ENCODE measurements at places on chromosomes 11 and 22. TPM values are rescaled to one million over a fixed set of nuclear protein-coding genes. Genes with fewer than 3 reads are reported as not detected.

OR52I1 gene
- not detected for total RNA-seq

ADORA2A gene
- total RNA-seq: 2.5 TPM

CARD18 gene
- total RNA-seq: not detected

CHRM1 gene
- total RNA-seq: 0.98 TPM

TMPRSS6 gene
- total RNA-seq: 0.56 TPM

ZBTB3 gene
- 11.5 TPM for total RNA-seq

RFPL1 gene
- not detected for total RNA-seq

LRFN4 gene
- 46.3 TPM for total RNA-seq

SLC22A8 gene
- total RNA-seq: not detected

GAS2 gene
- 2.5 TPM for total RNA-seq

- DNase-seq: no peak
These were observed 50.5 kb downstream of the IGSF9B start for GRCh38 chr11:133906241-133906640.

DNA sequence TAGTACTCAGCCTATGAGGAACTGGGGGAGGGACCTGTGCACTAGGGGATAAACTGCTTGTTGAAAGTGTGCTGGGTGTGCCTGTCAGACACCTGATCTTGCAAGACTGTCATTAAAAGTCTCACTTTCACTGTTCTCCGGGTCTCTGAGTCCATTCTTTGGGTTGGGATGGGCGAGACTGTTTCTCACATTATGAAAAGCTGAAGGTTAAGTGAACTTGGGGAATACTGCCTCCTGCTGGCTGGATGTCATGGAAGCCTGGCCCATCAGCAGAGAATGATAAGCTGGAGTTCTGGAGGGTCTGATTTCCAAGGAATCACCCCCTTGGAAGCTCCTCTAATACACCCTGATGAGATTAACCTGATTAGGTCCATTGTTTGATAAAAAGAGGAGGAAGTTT, 9.0 kb upstream of the VPREB1 start:
- DNase-seq: no peak

DNA sequence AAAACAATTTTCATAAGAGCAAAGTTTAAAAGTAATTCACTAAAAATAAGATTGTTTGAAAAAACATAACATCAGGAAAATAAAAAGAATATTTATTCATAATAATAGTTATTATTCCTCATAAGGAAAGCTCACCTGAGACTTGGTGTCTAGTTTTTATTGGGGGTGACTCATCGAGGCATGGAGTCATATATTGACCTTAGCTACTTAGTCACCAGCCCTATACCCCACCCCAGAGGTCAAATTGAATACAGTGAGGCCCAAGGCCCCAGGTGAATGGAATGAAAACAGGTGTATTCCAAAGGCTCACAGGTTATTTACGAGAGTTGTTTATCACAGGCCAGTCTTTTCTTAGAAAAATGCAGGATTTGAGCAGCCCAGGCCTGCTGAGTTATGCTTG, 36.9 kb downstream of the CNTF start:
- DNase-seq: no peak

DNA sequence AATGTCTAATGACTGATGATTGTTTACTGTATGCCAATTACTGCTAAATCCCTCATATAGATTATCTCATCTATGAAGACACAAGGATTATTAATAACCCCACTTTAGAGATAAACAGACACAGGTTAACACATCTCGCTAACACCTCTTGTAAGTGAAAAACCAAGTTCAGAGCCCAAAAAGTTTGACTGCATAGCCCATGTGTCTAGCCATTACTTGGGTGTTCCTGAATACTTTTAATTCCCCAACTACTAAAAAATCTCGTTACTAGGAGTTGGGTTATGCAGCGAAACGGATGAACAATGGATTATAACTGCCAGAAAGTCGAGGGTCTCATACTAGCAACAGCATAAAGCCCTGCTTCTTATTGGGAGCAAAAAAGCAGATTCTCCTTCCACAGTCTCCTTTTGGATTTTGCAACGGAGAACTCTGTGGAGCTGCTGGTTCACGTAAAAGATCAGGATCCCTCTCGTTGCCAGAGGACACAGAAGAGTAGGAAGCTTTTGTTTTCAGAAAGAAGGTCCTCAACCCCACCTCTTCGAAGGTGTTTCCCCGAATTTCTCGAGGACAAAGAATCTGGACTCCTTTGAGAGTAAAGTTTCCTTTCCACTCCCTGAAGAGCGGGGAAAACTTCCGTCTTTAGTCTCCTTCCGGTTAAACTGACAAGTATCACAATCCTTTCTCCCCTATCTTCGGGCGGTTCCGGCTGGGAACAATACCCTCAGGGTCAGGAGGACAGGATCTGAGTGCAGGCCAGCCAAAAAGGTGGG, 979 bp downstream of the ZBED5 start:
- peak; percentile 75 for DNase-seq

GRCh38 chr22:43990044-43990443, 34.1 kb upstream of the PARVB start:
- no peak for DNase-seq

- no peak for DNase-seq
These were observed 174.0 kb downstream of the SPON1 start for GRCh38 chr11:14136561-14136960.

DNA sequence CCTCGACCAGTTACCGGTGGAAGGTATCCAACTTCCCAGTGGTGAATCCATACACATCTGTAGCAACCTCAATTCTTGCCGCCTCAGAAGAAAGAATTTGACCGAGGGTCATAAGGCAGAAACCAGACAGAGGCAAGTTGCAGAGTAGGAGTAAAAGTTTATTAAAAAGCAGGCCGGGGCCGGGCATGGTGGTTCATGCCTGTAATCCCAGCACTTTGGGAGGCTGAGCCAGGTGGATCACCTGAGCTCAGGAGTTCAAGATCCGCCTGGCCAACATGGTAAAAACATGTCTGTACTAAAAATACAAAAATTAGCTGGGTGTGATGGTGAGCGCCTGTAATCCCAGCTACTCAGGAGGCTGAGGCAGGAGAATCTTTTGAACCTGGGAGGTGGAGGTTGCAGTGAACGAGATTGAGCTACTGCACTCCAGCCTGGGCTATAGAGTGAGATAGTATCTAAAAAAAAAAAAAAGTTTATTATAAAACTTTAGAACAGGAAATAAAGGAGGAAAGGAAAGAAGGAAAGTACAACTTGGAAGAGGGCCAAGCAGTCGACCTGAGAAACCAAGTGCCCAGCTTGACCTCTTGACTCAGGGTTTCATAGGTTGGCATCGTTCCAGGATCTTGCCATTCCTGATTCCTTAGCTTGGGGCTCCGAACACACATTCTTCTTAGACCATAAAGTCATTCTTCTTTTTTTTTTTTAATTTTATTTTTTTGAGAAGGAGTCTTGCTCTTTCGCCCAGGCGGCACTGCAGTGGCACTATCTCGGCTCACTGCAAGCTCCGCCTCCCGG, 27.8 kb downstream of the RGL4 start:
- no peak for DNase-seq

DNA sequence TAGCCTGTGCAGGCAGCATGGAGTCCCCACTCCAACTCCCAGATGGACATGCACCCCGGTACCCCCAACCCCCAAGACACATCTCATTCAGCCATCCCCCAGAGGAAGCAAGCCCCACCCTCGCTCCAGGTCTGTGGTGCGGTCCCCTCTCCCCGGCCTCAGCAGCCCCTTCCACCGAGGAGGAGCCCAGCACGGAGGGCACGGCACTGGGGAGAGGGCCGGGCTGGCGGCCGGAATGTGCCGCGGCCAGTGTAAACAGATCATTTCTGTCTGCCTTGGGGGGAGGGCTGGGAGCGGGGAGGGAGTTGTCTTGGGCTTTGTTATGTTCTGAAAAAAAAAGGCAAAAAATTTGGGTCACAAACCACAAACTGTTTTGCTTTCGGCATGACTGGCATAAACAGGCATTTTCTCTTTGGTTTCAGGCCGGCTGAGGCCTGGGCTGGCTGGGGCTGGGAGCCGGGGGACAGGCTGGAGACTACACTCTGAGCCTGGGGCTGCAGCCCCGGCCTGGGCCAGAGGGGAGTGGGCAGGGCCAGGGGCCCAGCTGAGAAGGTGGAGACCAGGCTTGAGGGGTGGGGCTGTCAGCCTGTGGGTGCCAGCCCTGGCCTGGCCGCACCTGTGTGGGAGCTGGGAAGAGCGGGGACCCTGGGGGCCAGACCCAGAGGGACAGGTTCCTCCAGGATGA, 16.8 kb downstream of the IGF2 start:
- DNase-seq: no peak

- DNase-seq: no peak
These were observed 353.1 kb downstream of the METTL15 start for GRCh38 chr11:28461338-28461737.

GRCh38 chr11:3099178-3099577, 42.0 kb upstream of the CARS1 start:
- DNase-seq: no peak

DNA sequence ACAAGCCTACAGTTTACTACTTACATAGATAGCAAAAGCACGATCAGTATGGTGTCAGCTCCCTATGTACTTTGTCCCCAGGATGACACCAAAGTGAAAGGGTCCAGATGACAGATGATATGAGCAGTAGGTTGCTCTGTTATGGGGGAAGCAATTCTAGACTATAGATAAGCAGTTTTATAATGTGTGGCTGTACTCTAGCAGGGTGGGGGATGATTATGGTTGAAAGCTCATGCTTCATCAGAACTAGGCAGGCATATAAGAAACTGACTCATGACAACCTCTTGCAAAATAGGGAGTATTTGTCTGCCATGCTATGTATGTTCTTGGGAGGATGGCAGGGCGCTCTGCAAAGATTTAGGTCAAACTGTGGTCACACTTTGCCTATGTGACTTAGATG, 158.2 kb upstream of the ZBED5 start:
- no peak for DNase-seq

- DNase-seq: no peak
These were observed 19.5 kb upstream of the WNT7B start for GRCh38 chr22:45996241-45997076.

- peak; percentile 54 for DNase-seq
These were observed 539 bp downstream of the SLC35C1 start for GRCh38 chr11:45805305-45806071.

DNA sequence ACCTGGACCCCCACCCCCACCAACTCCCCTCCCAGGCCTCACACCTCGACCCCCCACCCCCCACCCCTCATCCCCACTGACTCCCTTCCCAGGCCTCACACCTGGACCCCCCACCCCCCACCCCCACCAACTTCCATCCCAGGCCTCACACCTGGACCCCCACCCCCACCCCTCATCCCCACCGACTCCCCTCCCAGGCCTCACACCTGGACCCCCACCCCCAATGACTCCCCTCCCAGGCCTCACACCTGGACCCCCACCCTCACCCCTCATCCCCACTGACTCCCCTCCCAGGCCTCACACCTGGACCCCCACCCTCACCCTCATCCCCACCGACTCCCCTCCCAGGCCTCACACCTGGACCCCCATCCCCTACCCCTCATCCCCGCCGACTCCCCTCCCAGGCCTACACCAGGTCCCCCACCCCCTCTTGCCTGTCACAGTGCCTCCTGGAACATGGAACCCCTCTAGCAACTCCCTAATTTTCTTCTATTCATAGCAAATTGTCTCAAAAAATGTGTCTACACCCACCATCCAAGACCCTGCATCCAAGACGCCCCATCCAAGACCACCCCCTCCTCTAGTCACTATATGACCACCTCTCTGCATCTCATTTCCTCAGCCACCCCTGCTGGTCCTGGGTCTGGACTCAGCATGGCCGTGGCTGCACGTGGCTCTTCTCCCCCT, 36.9 kb upstream of the BRSK2 start:
- peak; percentile 0 for DNase-seq

GRCh38 chr22:44360668-44361381, 48.1 kb upstream of the SHISAL1 start:
- peak; percentile 11 for DNase-seq

DNA sequence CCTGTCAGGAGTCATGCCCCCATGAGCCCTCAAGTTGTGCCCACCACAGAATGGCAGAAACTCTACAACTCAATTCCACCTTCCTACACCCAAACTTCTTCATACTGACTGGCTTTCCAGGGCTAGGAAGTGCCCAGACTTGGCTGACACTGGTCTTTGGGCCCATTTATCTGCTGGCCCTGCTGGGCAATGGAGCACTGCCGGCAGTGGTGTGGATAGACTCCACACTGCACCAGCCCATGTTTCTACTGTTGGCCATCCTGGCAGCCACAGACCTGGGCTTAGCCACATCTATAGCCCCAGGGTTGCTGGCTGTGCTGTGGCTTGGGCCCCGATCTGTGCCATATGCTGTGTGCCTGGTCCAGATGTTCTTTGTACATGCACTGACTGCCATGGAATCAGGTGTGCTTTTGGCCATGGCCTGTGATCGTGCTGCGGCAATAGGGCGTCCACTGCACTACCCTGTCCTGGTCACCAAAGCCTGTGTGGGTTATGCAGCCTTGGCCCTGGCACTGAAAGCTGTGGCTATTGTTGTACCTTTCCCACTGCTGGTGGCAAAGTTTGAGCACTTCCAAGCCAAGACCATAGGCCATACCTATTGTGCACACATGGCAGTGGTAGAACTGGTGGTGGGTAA, at the start of gene OR52W1:
Gene OR52W1, plus strand, starts transcription at position 51 of the 637 bp plus-strand sequence. Its CDS starts 0 bp downstream, at position 51.
- DNase-seq: no peak

DNA sequence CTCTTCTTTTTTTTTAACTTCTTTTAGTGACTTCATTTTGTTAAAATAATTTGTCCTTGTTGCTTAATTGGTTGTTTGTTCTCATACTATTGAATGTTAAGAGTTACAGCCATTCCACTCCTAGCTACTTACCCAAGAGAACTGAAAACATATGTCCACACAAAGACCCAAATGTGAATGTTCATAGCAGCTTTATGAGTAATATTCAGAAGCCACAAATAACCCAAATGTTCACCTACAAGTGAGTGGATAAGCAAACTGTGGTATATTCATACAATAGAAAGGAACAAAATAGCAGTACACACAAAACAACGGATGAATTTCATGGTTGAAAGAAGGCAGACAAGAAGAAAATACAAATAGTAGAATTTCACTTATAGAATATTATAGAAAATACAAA, 1.4 kb upstream of the OR4D11 start:
- DNase-seq: no peak

- peak; percentile 61 for DNase-seq
These were observed 9.7 kb upstream of the CCKBR start for GRCh38 chr11:6249770-6250555.

DNA sequence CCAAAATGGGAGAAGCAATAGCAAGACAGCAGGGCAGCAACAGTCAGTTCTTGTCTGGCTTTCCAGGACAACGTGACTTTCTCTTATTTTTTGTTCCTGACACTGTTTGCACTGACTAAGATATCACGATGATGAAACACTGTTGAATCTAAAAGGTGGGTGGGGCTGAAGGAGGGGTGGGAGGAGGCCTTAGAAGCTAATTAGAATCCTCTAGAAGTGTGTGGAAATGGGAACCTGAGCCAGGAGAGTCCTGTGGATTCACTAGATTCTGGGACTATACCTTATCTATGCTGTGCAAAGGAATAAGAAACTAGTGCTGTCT, 300.3 kb downstream of the ST3GAL4 start:
- DNase-seq: no peak

- DNase-seq: no peak
These were observed 11.8 kb upstream of the KCNJ11 start for GRCh38 chr11:17400048-17400775.
